NAMALWA (cell line): ENCODE measurements at places on chromosomes 7 and 10.
A peak's percentile ranks its signal among the peaks of the same experiment; 100 is the strongest.

GRCh38 chr10:128963211-128964099 lies 503.6 kb upstream of the MGMT start:
- DNase-seq, result no peak

DNA sequence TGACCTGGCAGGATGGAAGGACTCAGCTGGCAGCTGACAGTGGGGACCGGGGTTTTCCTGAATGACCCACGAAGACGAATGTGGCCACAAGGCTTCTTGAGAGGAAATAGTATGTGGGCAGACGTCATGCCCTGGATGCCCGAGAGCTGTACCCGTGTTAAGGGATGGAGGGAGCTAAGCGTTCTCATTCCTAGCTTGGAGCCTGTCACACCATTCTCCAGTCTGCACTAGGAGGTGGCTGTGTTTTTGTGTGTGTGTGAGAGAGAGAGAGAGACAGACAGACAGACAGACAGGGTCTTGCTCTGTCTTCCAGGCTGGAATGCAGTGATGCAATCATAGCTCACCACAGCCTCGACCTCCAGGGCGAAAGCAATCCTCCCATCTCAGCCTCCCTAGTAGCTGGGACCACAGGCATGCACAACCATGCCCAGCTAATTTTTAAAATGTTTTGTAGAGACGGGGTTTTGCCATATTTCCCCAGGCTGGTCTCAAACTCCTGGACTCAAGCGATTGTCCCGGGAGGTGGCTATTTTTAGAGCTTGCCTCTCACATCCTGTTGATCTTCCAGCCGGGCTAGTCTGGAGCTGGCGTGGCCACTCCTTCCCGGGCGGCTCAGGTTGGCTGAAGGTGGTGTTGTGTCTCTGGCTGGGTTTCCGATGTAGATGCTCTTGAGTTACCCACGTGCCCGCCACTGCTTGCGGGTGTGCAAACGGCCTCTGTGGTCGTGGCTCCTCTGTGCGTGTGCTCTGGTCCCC lies 2.1 kb downstream of the AMZ1 start:
- DNase-seq, result no peak

- DNase-seq, result no peak
These were observed 498.7 kb upstream of the MKI67 start for GRCh38 chr10:128624656-128625530.

DNA sequence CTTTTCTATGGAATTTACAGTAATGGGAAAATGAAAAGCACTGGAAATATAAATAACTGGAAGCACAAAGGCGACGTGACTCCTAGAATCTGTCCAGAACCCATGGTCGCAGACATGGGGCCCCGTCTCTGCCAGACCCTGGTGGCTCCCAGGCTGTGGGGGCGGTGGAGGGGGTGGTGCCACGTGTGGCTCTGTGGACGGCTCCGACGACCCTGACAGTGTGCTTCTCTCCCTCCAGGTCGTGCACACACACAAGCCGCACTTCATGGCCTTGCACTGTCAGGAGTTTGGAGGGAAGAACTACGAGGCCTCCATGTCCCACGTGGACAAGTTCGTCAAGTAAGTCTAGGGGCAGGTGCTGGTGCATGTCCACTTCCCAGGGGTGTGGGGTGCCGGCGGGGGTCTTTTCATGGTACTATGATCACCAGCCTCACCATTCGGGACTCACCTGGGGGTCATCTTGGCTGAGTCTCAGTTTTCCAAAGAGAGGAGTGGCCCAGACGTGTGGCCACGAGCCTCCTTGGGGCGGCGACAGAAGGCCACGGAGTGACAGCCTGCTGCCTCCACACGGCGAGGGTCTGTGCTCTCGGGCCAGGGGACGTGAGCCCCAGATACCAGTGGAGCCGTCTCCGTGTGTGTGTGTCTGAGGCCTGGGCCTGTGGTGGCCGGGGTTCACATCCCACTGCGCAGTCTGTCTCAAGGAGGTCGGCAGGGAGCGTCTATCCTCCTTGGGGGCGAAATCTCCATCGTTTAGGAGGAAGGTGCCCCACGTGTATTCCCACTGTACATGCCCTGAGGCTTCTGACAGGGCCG lies 108.2 kb downstream of the INPP5A start:
- DNase-seq, result no peak

DNA sequence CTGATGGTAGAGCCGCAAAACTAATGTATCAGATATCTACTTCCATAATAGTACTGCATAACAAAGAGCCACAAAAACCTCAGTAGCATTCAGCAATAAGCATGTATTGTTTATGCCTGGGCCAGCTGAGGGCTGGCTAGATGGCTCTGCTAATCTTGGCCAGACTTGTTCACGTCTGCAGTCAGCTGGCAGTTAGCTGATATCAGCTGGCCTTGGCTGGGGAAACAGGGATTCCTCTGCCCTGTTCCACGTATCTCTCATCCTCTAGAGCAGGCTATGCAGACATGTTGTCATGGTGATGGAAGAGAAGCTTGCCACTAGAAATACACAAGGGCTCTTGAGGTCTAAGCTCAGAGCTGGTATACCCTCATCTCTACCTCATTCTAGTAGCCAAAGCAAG lies 62.9 kb downstream of the GRM8 start:
- no peak for DNase-seq

GRCh38 chr7:54701982-54702381 lies 57.0 kb downstream of the SEC61G start:
- DNase-seq, result no peak

GRCh38 chr10:34804306-34804705 lies 10.8 kb downstream of the PARD3 start:
- no peak for DNase-seq

DNA sequence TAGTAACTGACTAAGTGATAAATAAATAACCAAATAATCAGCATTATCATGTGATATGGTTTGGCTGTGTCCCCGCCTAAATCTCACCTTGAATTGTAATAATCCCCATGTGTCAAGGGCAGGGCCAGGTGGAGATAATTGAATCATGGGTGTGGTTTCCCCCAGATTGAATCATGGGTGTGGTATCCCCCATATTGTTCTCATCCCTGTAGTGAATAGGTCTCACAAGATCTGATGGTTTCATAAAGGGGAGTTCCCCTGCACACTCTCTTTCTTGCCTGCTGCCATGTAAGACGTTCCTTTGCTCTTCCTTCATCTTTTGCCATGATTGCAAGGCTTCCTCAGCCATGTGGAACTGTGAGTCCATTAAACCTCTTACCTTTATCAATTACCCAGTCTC lies 72.1 kb upstream of the NRP1 start:
- no peak for DNase-seq

DNA sequence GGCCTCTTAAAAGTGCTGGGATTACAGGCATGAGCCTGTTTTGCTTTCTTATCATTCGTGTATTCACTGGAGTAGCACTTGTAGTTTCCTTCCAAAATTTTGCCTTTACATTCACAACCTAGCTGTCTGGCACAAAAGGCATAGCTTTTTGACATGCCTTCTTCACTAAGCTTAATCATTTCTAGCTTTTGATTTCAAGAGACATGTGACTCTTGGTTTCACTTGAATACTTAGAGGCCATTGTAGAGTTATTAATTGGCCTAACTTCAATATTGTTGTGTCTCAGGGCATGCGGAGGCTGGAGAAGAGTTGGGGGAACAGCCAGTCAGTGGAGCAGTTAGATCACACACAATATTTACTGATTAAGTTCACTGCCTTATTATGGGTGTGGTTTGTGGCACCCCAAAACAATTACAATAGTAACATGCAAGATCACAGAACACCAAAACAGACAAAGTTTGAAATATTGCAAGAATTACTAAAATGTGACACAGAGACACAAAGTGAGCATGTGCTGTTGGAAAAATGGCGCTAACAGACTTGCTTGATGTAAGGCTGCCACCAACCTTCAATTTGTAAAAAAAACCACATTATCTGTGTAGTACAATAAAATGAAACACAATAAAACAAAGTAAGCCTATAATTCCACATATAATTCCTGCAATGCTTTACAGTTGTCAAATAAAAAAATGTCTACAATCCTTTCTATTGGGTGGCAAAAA lies 43.1 kb downstream of the BRAF start:
- DNase-seq, result no peak

DNA sequence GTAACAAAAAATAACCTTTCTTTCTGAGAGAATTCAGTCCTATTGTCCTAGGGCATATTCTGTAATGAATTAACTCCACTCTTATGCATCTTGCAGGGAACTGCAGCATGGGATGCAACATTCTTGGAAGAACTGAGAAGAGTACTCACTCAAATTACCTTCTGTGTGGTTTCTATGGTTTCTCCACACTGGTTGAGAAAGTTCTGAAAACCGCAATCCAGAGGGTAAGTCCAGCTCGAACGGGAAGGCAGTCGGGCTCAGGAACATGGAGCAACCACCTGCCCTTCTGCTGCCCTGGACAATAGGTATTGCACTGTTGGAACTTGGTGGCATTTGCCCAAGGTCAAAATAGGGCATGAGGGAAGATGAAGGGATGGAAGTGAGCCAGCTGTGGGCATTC lies 59.6 kb upstream of the CDK13 start:
- DNase-seq, result no peak

DNA sequence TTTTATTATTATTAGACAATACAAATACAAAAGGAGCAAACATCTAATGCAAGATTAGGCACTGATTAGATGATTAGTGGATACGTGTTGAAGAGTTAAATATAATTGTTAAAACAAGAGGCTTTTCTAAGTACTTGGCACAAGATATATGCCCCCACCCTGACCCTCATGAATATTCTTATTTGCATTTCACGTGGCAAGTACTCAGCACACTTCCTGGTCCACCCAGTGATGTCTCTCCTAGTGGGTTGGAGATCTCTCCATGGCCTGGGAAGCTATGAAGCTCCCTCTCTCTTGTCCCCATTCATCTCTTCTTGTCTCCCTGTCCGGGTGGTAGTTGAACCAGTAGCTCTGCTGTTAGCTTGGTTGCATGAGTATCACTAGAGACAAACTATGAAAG lies 375.3 kb downstream of the ADRA2A start:
- no peak for DNase-seq

DNA sequence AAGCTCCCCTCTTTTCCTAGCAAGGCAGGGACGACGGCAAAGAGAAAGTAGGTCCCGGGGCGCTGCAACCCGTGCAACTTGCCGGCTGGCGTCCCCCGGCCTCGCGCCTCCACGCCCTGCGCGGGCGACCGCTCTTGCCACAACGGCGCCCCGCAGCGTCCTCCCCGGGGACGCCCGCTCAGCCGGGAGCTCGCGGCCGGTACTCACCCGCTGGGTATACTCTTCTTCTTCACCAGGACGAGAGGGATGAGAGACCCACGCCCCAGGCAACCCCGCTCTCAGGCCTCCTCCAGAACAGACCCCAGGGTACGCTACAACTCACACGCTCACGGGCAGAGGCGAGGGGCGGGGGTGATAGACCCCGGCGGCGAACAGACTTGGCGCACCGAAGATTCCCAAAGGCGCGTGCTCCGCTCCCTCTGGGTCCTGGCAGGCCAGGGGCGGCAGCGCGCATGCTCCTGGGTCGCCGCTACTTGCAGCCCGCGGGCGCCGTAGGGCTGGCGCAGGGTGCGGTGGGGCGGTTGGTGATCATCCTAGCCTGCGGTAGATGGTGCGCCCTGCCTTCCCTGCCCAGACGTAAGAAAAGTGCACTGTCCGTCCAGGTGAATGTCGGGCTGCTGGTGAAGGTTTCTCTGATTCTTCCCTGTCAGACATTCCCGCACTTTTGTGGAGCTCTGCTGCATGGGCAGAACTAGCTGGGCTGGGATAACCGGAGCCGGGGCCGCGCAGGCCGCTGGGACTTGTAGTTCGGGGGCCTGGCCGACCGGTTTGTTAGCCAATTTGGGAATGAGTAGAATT lies at the start of gene CC2D2B:
Gene CC2D2B, plus strand, starts transcription at position 520 of the 798 bp plus-strand sequence. CDS start 3,349 bp downstream, outside the sequence.
- peak; percentile 22 for DNase-seq

DNA sequence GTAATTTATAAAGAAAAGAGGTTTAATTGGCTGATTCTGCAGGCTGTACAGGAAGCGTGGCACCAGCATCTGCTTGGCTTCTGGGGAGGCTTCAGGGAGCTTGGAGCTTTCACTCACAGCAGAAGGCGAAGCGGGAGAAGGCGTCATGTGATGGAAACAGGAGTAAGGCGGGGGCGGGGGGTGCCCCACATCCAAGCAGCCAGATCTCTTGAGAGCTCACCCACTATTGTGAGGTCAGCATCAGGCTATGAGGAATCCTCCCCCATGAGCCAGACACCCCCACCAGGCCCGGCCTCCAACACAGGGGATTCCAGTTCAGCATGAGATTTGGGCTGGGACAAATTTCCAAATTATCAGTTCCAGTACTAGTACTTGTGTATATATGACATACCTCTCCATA lies 46.2 kb downstream of the WDR37 start:
- DNase-seq, result no peak

- DNase-seq, result no peak
These were observed 214.1 kb downstream of the KLF6 start for GRCh38 chr10:3570855-3571266.

GRCh38 chr7:150997075-150997511 lies 6.3 kb downstream of the NOS3 start:
- no peak for DNase-seq

DNA sequence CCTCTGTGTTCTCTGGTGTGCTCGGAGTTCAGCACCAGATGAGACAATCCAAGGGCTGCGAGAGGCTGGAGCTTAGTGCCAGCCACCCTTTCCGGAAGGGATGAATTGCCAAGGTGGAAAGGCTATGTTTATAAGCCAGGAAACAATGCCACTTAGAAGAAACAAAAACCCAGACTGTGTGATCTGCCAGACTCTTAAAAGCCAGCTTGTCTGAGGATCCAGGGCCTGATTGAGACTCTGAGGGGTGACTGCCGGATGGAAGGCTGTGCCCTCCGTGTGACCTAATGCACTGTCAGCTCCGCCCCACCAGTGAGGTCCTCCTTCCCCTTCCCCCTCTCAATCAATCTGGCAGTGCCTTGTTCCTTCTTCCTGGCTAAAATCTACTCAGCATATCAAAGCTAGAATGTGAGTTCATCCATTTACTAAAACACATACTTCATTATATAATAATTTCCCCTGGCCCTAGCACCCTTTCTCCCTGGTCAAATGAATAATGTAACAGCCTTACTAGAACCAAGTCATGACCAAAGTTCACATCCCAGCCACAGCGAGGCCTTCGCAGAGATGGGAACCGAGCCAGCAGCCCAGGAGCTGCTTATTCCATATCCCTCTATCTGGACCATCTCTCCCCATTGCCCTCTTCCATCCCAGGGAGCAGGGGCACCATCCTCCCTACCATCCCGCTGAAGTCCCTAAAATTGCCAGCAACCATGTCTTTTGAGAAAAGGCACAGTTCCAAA lies 25.5 kb downstream of the FAM107B start:
- DNase-seq, result peak; percentile 77

DNA sequence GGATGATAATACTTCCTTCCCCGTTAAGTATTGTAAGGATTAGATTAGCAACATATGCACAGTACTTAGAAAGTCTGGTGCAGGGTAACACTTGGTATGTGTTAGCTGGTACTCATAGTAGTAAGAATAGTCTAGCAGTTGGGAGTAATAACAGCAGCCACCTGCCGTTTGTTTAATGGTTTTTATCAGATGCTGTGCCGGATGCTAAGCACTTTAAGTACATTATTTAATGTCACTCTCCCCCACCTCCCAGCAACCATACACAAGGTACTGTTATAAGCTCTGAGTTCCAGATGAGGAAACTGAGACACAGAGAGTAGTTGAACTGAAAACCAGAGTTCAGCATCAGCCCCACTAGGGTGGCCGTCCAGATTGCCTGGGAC lies 60.1 kb downstream of the ZMIZ1 start:
- no peak for DNase-seq

GRCh38 chr7:153886506-153887441 lies 165.4 kb upstream of the DPP6 start:
- no peak for DNase-seq

GRCh38 chr10:31820096-31820495 lies 108.5 kb downstream of the ARHGAP12 start:
- no peak for DNase-seq
